HFF-Myc (cell line): ENCODE measurements at places on chromosomes 3 and 15.

- no peak for DNase-seq
These were observed 158.5 kb downstream of the FEZF2 start for GRCh38 chr3:62214850-62215249.

DNA sequence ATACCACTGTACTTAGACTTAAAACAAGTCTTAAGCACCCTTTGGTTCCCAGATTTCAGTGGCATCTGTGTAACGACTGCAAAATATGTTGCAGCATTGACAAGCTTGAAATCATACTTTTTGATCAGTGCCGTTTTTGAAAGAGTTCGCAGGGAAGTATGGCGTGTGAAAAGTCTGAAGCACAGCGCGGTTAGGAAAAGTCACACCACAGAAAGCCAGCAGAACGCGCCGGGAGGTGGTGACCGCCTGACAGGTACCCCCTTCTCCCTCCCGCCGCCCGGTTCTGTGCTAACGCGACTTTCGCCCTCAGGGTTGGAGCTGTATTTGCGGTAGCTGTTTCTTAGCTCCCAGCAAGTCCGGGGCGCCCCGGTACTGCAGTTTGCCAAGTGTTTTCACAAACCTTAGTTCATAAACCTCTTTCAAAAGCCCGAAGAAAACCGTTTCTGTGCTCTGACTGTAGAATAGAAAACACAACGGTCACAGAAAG lies 481 bp upstream of the CRYBG3 start:
- DNase-seq: no peak

DNA sequence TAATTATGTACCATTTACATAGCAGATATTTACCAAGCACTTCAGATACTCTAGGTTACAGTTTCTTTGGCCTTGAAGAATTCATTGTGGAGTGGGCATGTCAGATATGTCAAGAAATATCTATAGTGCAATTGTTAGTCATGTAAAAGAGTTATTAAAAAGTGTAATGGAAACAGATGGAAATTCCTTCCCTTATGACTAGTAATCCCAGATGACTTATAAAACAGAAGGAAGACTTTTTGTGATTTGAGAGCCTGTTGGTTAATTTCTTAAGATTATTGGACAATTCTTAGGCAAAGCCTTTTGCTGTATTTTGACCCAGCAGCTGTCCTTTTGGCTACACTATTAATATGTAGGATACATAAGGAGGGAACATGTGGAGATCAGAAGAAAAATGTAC lies 708.9 kb upstream of the NECTIN3 start:
- no peak for DNase-seq

GRCh38 chr3:153158961-153159735 lies 2.9 kb upstream of the RAP2B start:
- no peak for DNase-seq

- DNase-seq: no peak
These were observed 269.4 kb upstream of the PEX5L start for GRCh38 chr3:180306155-180306554.

GRCh38 chr3:64861684-64862083 lies 173.9 kb upstream of the ADAMTS9 start:
- DNase-seq: no peak

- DNase-seq: no peak
These were observed 7.9 kb downstream of the RFC4 start for GRCh38 chr3:186798239-186798874.

DNA sequence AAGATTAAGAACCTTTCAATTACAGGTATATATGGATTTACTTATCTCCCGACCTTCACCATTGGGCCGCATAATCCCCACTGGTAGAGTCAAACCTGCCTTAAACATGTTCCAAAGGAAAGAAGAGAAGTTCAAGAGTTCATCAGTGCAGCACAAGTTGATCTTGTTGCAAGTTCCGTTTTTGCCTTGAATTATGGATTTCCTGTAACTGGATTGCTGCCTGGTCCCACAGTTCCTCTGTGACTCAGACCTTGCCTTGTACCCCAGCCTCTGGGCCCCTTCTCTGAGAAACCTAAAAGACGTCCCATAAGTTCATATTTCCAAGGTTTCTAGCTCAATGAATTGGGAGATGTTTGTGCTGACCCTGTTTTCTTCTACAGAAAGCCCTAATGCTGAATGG lies 112.5 kb upstream of the THBS1 start:
- no peak for DNase-seq

- no peak for DNase-seq
These were observed 96.2 kb downstream of the IGF1R start for GRCh38 chr15:98744506-98744905.

DNA sequence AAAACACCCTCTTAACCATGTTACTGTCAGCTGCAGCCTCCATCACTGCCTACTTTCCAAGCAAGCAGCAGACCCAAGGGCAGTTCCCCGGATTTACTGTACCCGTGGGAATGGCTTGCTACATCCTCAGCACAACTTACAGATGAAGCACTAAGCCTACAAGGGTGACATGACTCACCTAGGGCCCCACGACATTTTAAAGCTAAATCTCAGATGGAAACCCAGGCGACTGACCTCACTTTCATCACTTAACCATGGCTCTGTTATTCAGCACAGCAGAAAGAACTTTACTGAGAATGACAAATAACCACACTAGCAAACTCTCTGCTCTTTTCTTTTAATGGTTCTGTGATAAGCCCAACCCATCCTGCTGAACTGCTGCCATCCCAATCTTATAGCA lies 65.6 kb downstream of the SUMF1 start:
- no peak for DNase-seq

- DNase-seq: peak; percentile 51
These were observed 54.4 kb upstream of the EHHADH start for GRCh38 chr3:185308126-185308754.

GRCh38 chr15:61090386-61091288 lies 138.5 kb downstream of the RORA start:
- DNase-seq: no peak

- peak; percentile 4 for DNase-seq
These were observed 271.5 kb downstream of the SATB1 start for GRCh38 chr3:18153571-18154173.

DNA sequence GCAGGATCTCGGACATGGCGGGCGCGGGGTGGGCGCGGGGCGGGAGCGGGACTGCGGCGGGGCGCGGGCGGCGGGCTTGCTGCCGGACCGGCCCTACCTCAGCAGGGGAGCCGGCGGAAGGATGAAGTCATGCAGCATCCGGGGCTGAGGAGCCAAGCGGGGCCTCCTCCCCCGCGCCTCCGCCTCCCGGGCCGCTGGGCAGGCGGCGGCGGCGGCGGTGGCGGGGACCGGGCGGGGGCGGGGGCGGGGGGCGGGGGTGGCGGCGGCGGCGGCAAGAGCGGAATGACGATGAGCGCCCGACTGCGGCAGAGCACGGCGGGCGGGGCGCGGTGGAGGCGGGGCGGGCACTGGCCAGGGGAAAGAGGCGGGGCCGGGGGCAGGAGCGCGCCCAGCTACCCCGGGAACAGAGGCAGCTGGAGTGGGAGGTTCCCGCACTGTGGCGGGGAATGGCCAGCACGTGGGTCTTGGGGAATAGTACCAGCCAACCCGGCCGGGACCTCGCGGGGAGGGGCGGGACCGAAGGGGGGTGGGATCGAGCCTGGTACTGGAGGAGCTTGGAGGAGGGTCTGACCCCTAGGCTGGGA lies at the start of gene CAMK2N2:
TSS of gene CAMK2N2 (minus strand) at position 284 of the 584 bp plus-strand sequence. CDS start at position 16, 268 bp downstream.
- no peak for DNase-seq
